Cardiac septum (tissue), 1 donor: ENCODE measurements at places on chromosomes 7 and 10. TPM values are rescaled to one million over a fixed set of nuclear protein-coding genes. Genes with fewer than 3 reads are reported as not detected.

TBATA gene
- total RNA-seq, result not detected

SLC26A5 gene
- total RNA-seq, result not detected

IL2RA gene
- total RNA-seq, result 0.73 TPM

NUTM2A gene
- 1.6 TPM for total RNA-seq

BUD23 gene
- total RNA-seq, result 59.1 TPM

RHOBTB1 gene
- total RNA-seq, result 16.3 TPM

TMEM140 gene
- 15.2 TPM for total RNA-seq

TMEM176B gene
- total RNA-seq, result 44.9 TPM

ACTL6B gene
- total RNA-seq, result not detected

OR2A42 gene
- total RNA-seq, result not detected

CPA4 gene
- 0.16 TPM for total RNA-seq

CLEC2L gene
- not detected for total RNA-seq

BCCIP gene
- total RNA-seq, result 41.8 TPM

MASTL gene
- total RNA-seq, result 1.8 TPM

ASAH2B gene
- 3.0 TPM for total RNA-seq
